ENCODE measurements at places on chromosomes 4 and X.

DNA sequence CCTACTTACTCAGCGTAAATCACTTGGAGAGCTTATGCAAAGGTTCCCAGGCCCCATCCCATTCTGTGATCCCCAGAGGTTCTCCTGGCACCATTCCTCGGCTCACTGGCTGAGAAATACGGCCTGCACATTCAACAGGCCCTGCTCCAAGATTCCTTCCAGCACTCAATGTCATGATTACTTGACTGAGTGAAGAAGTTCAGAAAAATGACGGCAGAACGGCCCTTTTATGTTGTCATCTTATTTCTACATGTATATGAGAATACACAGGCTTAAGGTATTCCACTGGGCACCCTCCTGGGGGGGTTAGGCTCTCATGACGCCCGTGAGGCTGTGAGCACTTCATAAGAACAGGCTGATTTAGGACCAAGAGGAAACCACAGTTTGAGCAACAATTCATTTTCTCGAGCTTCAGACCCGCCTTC, 190.6 kb downstream of the NSUN7 start:
- no peak for DNase-seq

- DNase-seq, result no peak
Observed at GRCh38 chr4:89486042-89486441, 178.4 kb upstream of the GPRIN3 start.

- no peak for DNase-seq
Observed at GRCh38 chr4:20421603-20421985, 169.9 kb downstream of the SLIT2 start.

- no peak for DNase-seq
Observed at GRCh38 chr4:78692822-78693170, 83.4 kb upstream of the BMP2K start.

GRCh38 chr4:62627671-62628070, 1427.5 kb downstream of the ADGRL3 start:
- no peak for DNase-seq

GRCh38 chr4:156437666-156438065, 484.0 kb upstream of the CTSO start:
- no peak for DNase-seq
